ENCODE measurements at places on chromosomes 12 and 14.

GRCh38 chr14:78181270-78181669 lies 11.1 kb downstream of the NRXN3 start:
- no peak for DNase-seq

DNA sequence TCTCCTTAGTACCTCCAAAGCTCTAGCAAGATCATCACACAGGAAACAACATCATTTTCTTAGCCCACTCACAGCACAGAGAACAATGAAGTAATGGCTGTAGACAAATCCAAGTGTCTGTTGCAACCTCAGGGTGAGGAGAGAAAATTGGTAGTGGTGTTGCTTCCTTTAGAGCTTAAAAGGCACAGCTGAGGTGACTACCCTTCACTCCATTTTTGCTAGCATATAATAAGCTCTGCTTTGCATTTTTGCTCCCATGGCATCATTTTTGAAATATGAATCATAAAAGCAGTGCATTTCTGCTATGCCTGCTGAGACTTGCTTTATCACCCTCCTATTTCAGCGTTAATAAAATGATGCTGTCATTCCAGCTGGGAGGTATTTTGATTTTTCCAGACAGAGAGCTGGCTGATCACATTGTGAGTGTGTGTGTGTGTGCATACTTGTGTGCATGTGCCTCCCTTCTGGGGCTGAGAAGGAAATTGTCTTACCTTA lies 18.5 kb upstream of the PCNX1 start:
- no peak for DNase-seq

DNA sequence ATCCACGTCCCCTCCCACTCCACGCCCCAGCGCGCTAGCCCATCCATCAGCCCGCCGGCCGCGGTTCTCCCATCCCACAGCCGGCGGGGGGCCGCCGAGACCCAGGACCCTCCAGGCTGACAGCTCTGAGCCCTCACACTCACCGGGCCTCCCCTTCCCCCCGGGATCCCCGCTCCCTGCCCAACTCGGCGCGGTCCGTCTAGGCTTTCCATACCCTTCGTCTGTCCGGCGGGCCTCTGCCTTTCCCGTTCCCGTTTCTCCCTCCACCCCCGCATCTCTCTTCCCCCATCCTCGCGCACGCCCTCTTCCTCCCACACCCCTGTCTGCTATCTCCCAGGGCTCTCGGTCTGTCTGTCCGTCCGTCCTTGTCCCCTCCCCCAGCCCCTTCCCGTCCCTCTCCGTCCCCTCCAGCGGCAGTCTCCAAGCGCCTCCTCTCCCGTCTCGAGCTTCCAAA lies 726 bp downstream of the ZFHX2 start:
- no peak for DNase-seq

GRCh38 chr12:11811008-11811407 lies 161.5 kb downstream of the ETV6 start:
- no peak for DNase-seq

GRCh38 chr12:126488806-126489205 lies 1423.6 kb downstream of the AACS start:
- DNase-seq = no peak

DNA sequence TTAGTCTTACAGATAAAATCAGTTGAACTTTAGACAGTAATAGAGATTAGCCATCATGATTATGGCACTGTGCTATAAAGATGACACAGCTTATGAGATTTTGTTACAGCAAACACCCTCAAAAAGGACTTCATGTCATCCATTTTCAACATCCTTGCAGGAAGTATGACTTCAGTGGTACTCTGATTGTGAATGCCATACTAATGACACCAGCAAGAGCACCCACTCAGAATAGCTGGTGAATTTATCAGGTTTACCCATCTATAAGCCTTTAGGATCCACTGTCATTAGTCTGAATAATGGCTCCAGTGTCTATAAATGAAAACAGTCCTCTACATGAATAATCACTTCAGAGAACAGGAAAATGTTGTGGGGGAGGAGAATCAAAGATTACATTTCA lies 615.2 kb downstream of the RPS29 start:
- no peak for DNase-seq

DNA sequence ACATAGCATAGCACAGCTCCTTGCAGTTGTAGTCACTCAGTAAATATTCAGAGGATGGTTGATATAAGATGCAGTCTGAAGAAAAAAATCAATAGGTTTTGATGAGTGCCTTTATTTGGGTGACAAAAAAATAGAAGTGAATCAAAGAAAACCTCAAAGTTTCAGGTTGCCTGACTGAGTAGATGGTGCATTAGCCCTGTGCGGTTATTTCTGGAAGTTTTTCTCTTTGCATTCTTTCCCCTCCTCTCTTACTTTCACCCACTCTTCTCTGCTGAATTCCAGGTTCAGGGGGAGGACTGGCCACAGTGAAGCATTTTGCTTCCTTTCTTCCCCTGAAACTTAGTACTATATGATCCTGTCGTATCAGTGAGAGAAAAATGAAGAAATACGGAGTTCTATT lies 28.6 kb downstream of the TRHDE start:
- DNase-seq = no peak

- no peak for DNase-seq
These were observed 843.2 kb downstream of the GALC start for GRCh38 chr14:87149583-87150354.

DNA sequence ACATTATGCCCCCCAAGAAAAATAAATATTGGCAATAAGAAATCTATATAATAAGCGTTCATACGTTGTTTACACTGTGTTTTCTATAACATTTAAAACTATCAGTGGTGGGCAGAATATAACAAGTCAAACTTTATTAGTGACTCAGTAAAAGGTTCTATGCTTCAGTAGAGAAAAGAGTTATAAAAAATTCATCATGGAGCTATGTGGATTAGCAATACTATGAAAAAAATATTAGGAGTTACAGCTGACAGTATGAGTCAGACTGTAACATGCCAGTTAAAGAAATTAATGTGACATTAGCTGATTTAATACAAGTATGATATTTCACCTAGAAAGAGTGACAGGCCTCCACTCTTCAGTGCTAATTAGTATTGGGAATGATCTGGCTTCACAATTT lies 125.1 kb upstream of the GARIN6 start:
- DNase-seq = no peak

- DNase-seq = peak; percentile 64
These were observed 129.0 kb downstream of the ASCL4 start for GRCh38 chr12:107903341-107904061.

DNA sequence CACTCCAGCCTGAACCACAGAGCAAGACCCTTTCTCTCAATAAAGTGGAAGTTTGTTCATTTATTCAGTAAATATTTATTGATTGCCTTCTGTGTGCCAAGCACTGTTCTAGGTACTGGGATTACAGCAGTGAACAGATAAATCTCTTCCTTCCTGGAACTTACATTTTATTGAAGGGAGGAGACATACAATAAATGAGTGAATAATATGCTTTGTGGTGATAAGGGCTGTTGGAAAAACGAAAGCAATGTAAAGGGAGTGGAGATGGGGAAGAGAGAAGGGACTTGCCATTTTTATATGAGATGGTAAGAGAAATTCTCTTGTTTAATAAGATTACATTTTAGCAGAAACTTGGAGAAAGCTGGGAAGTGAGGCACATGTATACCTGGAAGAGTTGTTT lies 1.6 kb downstream of the GSKIP start:
- no peak for DNase-seq

DNA sequence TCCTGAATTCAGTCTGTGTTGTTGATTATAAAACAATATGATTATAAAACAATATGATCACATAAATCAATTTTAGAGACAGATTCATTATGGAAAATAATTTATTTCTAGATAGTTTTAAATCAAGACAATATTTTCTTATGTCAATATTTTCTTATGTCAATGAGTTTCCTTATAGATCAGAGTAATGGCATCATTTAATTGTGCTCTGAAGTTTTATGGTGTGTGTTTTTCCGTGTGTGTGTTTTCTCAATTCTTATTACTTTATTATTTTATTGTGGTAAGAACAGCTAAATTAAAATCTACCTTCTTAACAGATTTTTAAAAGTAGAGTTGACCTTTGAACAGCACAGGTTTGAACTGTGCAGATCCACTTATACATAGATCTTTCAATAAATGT lies 105.3 kb upstream of the SLCO1B1 start:
- no peak for DNase-seq

GRCh38 chr12:67459173-67459572 lies 189.4 kb upstream of the DYRK2 start:
- no peak for DNase-seq

DNA sequence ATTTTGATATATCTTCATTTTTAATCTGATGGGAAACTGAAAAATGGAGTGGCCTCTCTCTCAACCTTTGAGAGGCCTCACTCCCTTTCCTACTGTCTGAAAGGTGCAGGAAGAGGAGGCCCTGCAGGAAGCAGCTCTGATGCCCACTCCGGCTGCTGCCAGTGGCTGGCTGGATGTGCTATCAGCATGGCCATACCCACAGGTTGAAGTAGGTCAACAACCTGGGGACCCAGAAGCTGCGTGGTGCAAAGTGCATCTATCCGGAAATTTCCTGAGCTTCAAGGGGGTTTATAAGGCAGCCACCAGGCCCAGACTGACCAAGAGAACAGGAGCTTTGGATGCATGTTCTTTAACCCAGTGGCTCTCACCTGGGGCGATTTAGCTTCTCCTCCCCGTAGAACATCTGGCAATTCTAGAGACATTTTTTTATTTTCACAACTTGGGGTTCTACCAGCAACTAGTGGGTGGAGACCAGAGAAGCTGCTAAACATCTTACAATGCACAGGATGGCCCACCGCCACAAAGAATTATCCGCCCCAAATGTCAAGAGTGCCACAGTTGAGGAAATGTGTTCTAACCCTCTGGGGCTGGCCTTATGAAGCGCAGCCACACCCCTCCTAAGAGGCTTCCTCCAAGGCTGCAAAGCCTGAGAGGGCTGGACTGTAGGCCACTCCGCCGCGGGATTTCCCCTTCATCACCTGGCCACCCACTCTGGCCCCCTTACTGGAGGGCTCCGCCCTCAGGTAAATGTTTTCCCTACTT lies 8.2 kb upstream of the BATF start:
- no peak for DNase-seq

DNA sequence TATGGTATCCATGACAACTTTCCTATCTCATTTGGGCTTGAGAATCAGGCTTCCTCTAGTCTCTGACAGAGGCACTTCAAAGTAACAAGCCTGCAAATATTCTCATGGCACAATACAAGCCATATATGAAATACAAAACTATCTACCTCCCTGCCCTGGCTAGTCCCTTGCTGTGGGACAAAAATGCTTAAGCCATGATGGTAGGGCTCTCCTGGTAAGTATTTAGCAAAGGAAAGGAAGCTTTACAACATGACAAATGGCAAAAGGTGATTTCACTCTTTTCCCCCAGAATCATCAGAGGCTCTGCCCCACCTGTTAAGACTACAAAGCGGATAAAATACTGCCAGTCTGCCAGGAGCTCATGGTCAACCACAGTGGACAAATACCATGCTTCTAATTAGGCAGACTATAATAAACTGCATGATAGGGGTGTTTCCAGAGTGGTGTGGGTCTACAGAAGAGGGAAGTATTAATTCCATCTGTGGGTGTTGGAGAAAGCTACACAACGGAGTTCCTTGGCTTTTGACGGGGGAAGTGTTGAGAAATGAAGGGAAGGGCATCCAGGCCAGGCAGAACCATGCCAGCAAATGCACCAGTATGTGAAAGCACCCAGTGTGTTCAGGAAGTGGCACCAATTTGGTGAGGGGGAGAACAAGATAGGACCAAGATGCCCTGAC lies 92.9 kb downstream of the SPTSSA start:
- no peak for DNase-seq

DNA sequence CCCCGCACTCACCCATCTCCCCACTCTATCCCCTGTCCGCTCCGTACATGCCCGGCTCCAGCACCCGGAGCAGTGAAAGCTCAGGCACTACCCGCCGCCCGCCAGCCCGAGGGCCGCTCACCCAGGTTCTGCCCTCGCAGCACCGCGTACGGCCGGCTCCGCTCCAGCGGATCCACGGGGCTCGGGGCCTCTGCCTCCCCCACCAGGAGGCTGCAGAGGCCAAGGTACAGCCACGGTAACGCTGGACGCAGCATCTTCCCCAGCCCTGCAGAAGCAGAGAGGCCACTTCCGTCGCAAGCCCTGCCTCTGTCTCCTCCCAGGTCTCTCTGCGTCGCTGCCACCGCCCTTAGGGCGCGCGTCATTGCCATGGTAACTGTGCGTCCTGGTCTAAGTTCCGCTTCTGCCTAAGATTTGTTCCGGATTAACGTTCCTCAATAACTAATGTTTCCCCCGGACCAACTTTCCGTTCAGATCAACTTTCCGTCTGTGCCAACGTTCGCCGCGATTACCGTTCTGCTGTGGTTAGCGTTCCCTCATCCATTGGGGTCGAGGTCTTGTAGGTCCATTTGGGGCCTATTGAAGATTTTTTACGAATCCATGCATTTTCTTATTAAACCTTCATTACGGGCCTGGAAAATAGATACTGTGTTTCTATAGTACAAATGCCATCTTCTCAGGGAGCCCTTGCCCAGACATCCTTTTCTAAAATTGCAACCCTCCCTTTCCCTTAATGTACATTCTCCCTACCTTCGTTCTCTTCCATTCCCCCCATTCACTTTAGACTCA lies at the start of gene C12orf76:
C12orf76 (minus strand) TSS at position 281 of the 786 bp plus-strand sequence; CDS start at position 254, 27 bp downstream.
- peak; percentile 91 for DNase-seq

DNA sequence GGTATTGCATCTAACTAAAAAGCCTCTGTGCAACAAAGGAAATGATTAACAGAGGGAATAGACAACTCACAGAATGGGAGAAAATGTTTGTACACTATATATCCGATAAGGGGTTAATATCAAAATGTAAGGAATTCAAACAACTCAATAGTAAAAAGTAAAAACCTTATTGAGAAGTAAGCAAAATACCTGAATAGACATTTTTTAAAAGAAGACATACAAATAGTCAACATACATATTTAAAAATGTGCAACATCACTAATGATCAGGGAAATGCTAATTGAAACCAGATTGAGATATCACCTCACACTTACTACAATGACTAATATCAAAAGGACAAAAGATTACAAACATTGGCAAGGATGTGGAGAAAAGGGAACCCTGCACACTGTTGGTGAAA lies 31.9 kb upstream of the LGR5 start:
- no peak for DNase-seq

DNA sequence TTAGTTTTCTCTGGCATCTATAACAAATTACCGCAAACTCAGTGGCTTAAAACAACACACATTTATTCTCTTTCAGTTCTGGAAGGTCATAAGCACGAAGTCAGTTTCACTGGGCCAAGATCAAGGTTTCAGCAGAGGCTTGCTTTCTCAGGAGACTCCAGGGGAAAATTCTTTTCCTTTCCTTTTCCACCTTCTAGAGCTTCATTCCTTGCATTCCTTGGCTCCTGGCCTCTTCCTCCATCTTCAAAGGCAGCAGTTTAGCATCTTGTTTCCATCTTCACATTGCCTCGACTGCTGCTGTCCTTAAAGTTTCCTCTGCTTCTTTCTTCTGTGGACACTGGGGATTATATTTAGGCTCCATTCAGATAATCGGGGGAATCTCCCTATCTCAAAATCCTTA lies 106.1 kb downstream of the PDE3A start:
- DNase-seq = no peak

GRCh38 chr14:69666690-69667211 lies 55.4 kb downstream of the SUSD6 start:
- no peak for DNase-seq

Measured in stimulated activated CD4-positive, alpha-beta T cell treated with anti-CD3 and anti-CD28 coated beads, Interleukin-1b, Interleukin-23, amount 100 ng/mL, for 48 hours (primary cell).